ENCODE measurements at places on chromosomes 3 and 15. TPM values are rescaled to one million over a fixed set of nuclear protein-coding genes. Genes with fewer than 3 reads are reported as not detected.

The SH2D7 gene
- not detected for total RNA-seq

The IMPG2 gene
- total RNA-seq: 0.08 TPM

The P2RY13 gene
- total RNA-seq: not detected

The GOLGA6L10 gene
- total RNA-seq: not detected

The SNX22 gene
- not detected for total RNA-seq

The ILDR1 gene
- total RNA-seq: not detected

The MAGEL2 gene
- 0.27 TPM for total RNA-seq

The OXSM gene
- 12.5 TPM for total RNA-seq

The LRRC34 gene
- total RNA-seq: 0.43 TPM

- no peak for DNase-seq
Observed at GRCh38 chr3:186845756-186846155, 3.2 kb downstream of the ADIPOQ start.

GRCh38 chr15:50280271-50280670, 14.7 kb upstream of the HDC start:
- peak; percentile 20 for DNase-seq

DNA sequence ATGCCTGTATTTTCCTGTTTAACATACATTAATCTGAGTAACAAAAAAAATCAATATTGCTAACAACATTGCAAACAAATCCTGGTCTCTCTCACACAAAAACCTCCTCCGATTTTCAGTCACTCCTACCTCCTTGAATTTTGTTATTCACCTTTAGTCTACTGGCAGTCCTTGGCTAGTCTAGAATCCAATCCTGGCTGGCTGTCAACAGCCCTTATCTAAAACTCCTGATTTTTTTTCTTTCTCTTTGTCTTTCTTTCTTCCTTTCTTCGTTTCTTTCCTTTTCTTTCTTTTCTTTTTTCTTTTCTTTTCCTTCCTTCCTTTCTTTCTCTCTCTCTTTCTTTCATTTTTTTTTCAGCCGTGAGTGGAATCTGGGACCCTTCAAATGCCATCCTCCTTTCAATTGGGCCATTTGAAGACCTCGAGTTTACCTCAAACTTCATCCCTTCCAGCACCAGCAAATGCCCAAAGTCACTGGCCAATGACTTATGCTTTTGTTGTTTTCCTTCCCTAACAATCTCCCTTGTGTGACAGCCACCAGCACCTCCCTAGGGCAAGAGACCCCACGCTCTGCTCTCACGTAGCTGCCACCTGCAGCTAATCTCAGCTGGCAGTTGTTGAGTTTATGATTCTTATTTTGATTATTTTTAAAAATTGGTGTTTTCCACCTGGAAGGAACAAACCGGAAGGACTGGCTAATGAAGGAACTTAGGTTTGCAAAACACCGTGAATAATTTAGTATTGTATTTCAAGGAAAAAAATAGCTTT, 6.8 kb upstream of the ONECUT1 start:
- no peak for DNase-seq

DNA sequence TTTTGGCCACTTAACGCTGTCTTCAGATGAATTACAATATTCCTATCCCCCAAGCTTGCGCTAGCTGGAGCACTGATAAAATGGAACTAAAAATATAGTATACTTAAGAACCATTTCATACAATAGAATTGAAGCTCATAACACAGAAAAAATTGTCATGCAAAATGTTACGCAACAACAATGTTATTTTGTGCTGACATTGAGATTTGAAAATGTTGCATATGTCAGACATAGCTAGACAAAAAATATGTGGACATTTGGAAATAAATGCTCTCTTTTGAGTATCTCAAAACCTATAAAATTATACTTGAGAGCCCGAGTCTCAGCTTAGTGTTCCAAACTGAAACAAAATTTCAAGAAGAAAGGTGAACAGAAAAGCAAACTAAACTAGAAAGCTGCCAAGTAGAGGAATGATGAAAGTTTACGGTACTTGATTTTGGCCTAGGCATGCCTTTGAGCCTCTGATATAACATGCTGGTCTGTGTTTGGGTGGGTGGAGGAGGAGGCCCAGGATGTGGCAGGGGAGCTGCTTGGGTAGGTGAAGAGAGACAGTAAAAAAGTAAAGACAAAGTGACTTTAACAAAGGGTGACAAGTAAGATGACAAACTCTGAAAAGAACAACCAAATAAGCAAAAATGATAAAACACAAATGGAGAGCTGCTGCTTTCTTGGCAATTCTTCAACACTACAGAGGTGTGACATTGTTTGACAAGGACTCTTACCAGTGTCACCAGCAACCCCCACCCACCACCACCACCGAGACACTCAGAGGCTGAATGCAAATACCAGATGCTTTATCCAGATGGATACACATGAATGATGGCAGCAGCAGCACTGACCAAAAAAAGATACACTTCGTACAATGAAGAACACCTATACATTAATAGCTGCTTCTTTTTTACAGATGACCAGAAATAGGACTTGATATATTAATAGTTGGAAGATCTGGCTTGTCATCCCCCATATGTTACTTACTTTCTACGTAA, 129.3 kb upstream of the FEZF2 start:
- DNase-seq: no peak

DNA sequence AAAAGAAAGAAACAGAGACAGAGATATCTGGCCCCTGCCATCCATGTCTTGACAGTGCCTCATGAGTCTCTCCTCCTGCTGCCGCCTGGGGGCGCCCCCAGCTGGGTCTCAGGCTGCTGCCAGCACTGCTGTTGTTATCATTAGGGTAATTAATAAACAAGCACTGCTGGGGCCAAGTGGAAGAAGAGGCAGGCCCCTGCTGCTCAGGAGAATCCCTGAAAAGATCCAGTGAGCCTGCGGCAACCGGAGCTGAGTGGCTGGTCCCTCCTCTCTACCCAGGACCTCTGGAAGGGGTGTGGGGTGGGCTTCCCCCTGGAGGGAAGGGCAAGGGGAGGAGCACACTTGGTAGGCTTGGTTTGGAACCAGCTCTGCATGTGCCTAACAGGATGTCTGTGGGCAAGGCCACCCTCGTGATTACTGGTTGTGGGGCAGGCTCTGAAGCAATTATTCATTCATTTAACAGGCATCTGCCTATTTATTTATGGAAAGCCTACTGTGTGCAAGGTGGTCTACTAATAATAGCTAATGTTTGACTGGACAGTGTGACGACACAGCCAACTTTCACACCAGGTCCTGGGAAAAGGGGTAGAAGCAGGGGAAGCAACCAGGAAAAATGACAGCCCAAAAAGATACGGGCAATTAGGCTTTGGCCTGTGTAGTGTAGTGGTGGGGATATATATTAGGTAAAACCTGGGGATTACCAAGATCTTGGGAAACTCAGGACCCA, 1.2 kb upstream of the TYRO3 start:
- peak; percentile 79 for DNase-seq

GRCh38 chr3:174431717-174432116, 427.4 kb upstream of the NAALADL2 start:
- no peak for DNase-seq

- no peak for DNase-seq
Observed at GRCh38 chr3:58584690-58585004, 7.5 kb upstream of the FAM107A start.

GRCh38 chr3:173737167-173737808, 339.7 kb downstream of the NLGN1 start:
- DNase-seq: no peak

GRCh38 chr3:69182588-69183316, 60.4 kb upstream of the LMOD3 start:
- peak; percentile 38 for DNase-seq

DNA sequence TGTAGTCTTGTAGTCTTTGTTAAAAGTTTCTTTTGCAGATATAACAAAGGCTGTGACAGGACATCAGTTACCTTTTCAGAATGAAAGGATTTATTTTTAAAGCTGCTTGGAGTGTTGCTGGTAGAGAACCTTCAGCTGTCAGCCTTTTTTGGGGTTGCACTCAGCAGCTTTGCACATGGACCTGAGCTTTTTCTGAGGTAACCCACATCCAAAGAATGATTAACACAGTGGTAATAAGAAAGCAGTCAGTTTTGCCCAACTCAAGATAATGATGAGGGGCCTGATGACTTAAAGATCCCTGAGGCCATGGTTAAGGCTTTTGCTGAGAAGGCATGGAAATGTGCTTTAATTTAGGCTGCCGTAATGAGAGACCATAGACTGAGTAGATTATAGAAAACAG, 1042.7 kb downstream of the PLOD2 start:
- no peak for DNase-seq

- no peak for DNase-seq
Observed at GRCh38 chr15:40926659-40927494, 2.3 kb upstream of the DLL4 start.

- DNase-seq: peak; percentile 23
Observed at GRCh38 chr3:107884719-107885460, 205.9 kb downstream of the CD47 start.

- DNase-seq: no peak
Observed at GRCh38 chr3:1191026-1191425, 98.2 kb downstream of the CNTN6 start.

DNA sequence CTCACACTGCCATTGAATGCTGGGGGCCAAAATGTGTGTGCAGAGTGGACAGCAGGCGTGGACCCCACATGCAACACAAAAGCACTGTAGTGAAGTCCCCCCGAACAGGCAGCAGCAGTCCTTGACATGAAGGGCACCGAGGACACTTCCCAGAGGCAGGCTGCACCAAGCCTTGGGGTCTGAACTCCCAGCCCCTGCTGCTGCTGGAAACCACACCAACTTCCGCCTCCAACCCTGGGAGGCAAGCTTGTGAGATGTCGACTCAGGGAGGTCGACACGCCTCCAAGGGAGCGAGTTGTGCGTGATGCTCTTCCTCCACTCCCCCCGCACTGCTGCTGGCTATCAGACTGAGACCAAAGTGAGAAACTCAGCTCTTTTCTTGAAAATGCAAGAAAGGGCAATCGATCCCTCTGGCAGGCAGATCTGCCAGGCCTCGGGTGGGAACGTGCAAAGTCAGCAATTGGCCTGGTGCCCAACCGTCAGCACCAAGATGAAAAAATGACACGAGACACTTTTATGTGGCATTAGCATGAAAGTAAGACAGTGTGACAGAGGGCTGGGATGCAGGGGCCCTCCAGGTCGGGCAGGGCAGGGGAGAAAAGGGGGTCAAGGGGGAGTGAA, 43.6 kb downstream of the WHAMM start:
- DNase-seq: no peak

GRCh38 chr3:64943866-64944265, 256.1 kb upstream of the ADAMTS9 start:
- DNase-seq: no peak

DNA sequence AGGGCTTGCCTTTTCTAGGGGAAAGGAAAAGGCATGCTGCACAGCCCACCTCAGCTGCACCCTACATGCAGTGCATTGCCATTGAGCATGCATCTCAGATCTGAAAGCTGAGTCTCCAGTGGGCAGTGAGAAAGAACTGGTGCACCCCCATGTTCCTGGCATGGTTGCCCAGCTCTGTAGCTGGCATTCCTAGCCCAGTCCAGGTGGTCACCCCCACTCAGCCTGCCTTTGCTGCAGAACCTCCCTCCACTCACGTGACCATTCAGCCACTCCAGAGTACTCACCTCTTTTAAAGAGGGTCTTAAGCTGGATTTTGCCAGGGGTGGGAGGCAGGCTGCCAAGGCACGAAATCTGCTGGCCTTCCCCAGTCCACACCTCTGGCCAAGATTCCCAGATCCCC, 208.6 kb upstream of the TOPAZ1 start:
- no peak for DNase-seq

GRCh38 chr15:70815604-70816003, 38.4 kb downstream of the LARP6 start:
- no peak for DNase-seq

DNA sequence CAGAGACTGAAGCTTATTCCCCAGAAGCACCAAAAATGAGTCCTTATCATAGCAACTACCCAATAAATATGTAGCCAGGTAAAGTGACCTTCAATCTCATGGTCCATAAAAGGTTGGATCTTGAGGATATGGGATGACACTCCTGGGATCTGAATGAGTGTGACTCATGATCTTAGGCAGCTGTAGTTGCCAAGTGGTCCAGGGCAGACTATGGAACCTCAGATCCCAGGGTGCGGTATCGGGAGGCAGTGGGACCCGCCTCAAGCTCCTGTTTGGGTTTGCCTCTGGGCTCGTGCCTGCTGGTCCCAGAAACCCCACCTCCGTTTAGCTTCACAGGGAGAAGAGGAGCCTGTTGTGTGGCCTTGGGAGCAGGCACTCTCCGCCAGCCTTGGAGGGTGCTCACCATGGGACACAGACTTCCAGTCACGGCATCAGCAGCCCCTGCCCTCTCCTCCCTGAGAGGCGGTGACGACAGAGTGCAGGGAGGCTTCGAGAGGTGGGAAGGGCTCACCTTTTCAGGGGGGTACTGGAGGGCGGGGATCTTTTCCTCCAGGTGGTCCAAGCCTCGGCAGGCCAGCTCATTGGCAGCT, 8.1 kb downstream of the PLIN1 start:
- no peak for DNase-seq

- DNase-seq: no peak
Observed at GRCh38 chr15:72463702-72464101, 10.4 kb upstream of the ARIH1 start.

GRCh38 chr15:31098953-31099740, 2.4 kb downstream of the TRPM1 start:
- no peak for DNase-seq

GRCh38 chr15:55740359-55740878, 2.5 kb downstream of the PRTG start:
- no peak for DNase-seq

GRCh38 chr3:42742259-42742658, 30.8 kb downstream of the CCDC13 start:
- DNase-seq: no peak

- DNase-seq: no peak
Observed at GRCh38 chr3:46356276-46356675, 2.4 kb downstream of the CCR2 start.

DNA sequence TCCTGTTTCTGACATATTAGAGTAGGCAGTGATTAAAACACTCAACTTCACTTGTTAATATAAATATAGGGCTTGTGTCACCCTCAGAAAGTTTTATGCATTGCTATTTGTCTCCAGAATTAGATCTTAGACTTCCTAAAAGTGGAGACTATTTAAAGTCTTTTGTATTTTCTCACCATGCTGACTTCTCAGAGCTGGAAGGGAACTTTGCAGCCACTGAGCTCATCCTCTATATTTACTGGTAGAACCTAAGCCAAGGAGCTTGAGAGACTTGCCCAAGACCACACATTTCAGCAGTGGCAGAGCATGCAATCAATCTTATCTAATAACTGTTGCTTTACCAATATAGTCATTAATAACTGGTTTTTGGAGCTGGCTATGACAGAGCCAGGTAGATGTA, 53.2 kb downstream of the STAC start:
- no peak for DNase-seq

DNA sequence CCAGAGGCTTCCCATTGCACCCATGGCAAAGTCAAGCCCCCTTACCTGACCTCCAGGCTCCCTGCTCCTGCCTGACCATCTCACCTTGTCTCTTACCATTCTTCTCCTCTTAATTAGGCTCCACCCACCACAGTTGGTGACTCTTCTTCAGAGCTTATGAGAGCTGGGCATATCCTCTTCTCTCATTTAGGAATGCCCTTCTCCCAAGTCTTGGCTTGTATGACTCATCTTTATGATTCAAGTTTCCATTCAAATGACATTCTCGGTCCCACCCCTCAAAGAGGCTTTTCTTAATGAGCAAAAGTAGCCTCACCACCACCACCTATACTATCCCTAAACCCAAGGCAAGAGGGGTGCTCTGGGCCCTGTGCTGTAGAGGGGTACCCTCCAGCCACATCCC, 55.3 kb upstream of the NUDT16 start:
- DNase-seq: no peak

- DNase-seq: peak; percentile 64
Observed at GRCh38 chr3:148309390-148310035, 388.2 kb upstream of the AGTR1 start.
